ENCODE measurements at places on chromosomes 5 and 9.
A peak's percentile ranks its signal among the peaks of the same experiment; 100 is the strongest.

DNA sequence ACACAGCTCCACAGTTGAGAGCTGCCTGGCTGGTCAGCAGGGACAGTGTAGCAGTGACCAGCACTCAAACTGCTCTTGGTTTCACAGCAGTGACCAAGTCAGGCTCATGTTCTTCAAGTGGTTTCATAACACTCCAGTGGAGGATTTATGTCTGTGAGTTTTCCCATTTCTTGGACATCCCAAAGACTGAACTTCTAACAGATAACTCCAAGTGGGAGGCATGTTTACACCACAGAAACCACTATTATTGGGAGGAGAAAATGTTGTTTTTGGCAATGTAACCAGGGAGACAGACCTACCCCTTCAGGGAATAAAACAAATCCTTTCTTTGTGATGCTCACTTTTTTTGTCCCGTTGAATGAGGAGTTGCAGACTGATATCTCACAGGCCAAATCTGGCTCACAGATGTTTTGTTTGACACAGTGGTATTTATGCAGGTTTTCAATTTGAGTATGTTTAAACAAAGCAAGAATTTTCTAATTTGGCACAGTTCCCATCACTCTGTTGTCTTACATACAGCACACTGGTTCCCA lies 141.5 kb downstream of the RMI1 start:
- peaks cover 7% of the 10 kb centered on the region for H3K27me3 ChIP-seq
- H3K27ac ChIP-seq: no peak overlapping the region
- H3K36me3 ChIP-seq: peaks cover 7% of the 10 kb centered on the region
- H3K4me1 ChIP-seq: peaks cover 41% of the 10 kb centered on the region
- H3K4me3 ChIP-seq: no peak overlapping the region
- DNase-seq: no peak

DNA sequence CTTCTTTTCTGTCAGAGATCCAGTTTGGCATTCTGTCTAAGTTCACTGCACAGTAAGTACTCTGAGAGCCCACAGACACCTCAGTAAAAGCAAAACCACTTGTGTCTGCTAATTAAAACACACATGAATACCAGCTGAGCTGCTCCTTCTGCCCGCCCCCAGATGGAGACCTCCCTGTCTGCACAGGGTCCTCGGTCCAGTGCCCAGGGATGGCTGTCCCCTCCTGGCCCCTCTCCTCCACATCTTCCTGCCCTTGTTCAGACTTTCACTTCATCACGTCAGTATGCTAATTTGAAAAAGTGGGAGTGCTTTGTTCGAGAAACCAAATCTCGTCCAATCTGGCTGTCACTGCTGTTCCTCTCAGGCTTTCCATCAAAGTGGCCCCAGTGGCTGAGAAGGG lies 43.5 kb downstream of the LIX1 start:
- no peak overlapping the region for H3K27ac ChIP-seq
- peak; percentile 13 for DNase-seq
- peaks cover 68% of the 10 kb centered on the region for H3K4me1 ChIP-seq
- peaks cover 2% of the 10 kb centered on the region for H3K27me3 ChIP-seq
- H3K36me3 ChIP-seq: peaks cover 10% of the 10 kb centered on the region
- H3K4me3 ChIP-seq: no peak overlapping the region

GRCh38 chr5:153086486-153086885 lies 404.0 kb upstream of the GRIA1 start:
- no peaks in the 10 kb centered on the region for H3K27me3 ChIP-seq
- H3K4me1 ChIP-seq: peaks cover 2% of the 10 kb centered on the region
- no peaks in the 10 kb centered on the region for H3K36me3 ChIP-seq
- H3K27ac ChIP-seq: no peak overlapping the region
- no peak for DNase-seq
- H3K4me3 ChIP-seq: no peak overlapping the region

DNA sequence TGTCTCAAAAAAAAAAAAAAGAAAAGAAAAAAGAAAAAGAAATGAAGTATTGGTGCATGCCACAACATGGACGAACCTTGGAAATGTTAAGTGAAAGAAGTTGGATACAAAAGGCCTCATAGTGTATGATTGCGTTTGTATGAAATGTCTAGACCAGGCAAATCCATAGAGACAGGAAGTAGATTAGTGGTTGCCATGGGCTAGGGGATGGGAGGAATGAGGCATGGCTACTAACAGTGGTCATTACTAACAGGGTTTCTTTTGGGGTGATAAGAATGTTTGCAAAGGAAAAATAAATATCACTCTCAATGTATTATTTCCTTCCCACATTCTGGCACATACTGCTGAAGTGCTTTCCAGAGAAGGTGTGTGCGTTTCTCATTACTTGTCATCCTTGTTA lies 44.1 kb downstream of the UGCG start:
- no peak overlapping the region for H3K4me3 ChIP-seq
- H3K27ac ChIP-seq: no peak overlapping the region
- peaks cover 22% of the 10 kb centered on the region for H3K4me1 ChIP-seq
- H3K36me3 ChIP-seq: peaks cover 14% of the 10 kb centered on the region
- no peak for DNase-seq

GRCh38 chr9:130745829-130746228 lies 52.2 kb downstream of the EXOSC2 start:
- no peak overlapping the region for H3K4me3 ChIP-seq
- H3K4me1 ChIP-seq: peaks cover 7% of the 10 kb centered on the region
- peaks cover 7% of the 10 kb centered on the region for H3K36me3 ChIP-seq
- no peak overlapping the region for H3K27ac ChIP-seq
- H3K27me3 ChIP-seq: no peaks in the 10 kb centered on the region

DNA sequence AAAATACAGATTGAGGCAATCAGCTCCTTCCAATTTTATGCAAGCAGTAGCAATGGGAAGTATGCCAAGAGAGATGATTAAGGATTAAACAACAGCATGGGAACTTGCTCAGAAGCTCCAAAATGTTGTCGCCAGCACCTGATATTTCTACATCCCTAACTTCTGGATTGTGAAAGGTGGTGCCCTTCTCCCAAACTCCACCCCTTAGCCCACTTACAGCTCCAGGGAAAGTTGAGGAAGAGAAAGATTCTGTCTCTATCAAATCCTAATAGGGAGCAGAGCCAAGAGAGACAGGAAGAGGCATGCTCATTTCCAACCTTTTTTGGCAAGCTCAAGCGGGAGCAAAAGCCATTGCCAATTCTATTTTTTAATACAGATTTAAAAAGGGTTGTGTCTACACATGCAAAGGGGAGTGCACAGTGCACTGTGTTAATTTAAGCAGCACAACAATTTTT lies 92.4 kb upstream of the NR3C1 start:
- no peaks in the 10 kb centered on the region for H3K4me1 ChIP-seq
- no peaks in the 10 kb centered on the region for H3K36me3 ChIP-seq
- H3K4me3 ChIP-seq: no peak overlapping the region

GRCh38 chr9:18698992-18699391 lies 225.0 kb downstream of the ADAMTSL1 start:
- no peak overlapping the region for H3K4me3 ChIP-seq
- peaks cover 6% of the 10 kb centered on the region for H3K4me1 ChIP-seq
- no peak for DNase-seq
- peaks cover 21% of the 10 kb centered on the region for H3K36me3 ChIP-seq
- H3K27ac ChIP-seq: no peak overlapping the region
- peaks cover 5% of the 10 kb centered on the region for H3K27me3 ChIP-seq

DNA sequence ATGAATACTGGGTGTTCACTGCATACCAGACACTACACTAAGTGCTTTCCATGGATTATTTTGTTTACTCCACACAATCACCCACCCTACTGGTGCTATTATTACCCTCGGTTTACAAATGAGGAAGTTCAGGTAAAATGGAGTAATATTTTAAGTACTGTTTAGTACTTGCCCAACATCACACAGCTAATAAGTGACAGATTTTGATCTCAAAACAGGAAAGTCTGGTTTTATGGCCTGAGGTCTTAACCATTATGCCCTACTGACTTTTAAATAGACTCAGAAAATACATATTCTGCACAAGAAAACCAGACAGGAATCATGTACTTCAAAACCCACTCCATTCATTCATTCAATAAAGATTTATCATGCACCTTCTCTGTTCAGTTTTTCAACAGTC lies 431.0 kb upstream of the TLE4 start:
- H3K4me1 ChIP-seq: no peaks in the 10 kb centered on the region
- no peak for DNase-seq
- no peak overlapping the region for H3K27ac ChIP-seq

DNA sequence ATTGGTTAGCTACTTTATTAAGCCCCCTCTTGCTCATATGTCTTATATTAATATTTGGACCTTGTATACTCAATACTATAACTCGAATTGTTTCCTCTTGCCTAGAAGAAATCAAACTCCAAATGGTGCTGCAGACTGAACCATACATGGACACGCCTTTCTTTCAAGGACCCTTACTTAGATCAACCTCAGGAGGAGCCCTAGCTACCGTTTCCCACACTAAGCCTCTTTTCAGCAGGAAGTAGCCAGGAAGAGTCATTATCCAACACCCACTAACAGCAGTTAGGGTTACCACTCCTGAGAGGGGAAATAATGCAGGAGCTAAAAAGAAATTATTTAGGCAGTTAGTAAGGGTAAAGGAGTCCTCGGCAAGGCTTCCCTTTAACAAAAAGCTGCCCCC lies 243.8 kb upstream of the PUM3 start:
- no peaks in the 10 kb centered on the region for H3K4me1 ChIP-seq
- H3K27me3 ChIP-seq: no peaks in the 10 kb centered on the region
- H3K36me3 ChIP-seq: no peaks in the 10 kb centered on the region
- H3K27ac ChIP-seq: no peak overlapping the region
- no peak overlapping the region for H3K4me3 ChIP-seq

- peaks cover 6% of the 10 kb centered on the region for H3K27me3 ChIP-seq
- H3K4me3 ChIP-seq: no peak overlapping the region
- peaks cover 31% of the 10 kb centered on the region for H3K4me1 ChIP-seq
- H3K36me3 ChIP-seq: peaks cover 5% of the 10 kb centered on the region
- H3K27ac ChIP-seq: no peak overlapping the region
These were observed 654.3 kb downstream of the CCDC171 start for GRCh38 chr9:16207161-16207560.

DNA sequence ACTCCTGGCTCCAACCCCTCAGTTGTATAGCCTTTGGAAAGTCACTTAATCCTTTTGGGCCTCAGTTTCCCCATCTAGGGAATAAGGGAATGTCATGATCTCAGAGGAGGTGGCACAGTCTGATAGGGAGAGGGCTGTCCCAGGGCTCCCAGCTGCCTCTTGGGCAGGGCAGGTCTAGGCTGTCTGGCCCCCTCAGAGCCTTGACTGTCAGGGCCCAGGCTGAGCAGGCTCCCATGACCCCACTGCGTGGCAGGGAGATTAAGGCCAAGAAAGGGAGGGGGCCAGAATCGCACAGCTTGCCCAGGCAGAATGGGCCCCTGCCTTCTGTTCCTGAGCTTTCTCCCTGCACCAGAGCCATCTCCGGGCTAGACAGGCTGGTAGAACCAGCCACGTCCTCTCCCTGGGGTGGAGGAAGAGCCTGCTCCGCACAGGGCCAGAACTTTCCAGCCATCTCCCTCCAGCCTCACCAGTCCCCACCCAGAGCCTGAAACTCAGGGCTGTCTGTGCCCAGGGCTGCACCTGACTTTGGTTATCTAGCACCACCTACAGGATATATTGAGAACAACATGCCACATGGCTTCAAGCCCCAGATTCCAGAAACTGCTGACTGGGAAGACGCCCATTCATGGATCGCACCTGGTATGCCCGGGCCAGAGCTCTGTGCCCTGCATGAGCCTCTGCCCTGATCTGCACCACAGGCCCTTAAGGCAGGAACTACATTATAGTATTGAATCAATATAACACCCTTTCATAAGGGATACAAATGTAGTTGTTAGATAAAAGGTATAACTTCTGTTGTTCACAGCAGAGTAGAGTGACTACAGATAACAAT lies 32.1 kb downstream of the NAIF1 start:
- peak; percentile 51 for DNase-seq
- no peaks in the 10 kb centered on the region for H3K27me3 ChIP-seq
- no peak overlapping the region for H3K27ac ChIP-seq
- no peaks in the 10 kb centered on the region for H3K36me3 ChIP-seq
- no peak overlapping the region for H3K4me3 ChIP-seq

DNA sequence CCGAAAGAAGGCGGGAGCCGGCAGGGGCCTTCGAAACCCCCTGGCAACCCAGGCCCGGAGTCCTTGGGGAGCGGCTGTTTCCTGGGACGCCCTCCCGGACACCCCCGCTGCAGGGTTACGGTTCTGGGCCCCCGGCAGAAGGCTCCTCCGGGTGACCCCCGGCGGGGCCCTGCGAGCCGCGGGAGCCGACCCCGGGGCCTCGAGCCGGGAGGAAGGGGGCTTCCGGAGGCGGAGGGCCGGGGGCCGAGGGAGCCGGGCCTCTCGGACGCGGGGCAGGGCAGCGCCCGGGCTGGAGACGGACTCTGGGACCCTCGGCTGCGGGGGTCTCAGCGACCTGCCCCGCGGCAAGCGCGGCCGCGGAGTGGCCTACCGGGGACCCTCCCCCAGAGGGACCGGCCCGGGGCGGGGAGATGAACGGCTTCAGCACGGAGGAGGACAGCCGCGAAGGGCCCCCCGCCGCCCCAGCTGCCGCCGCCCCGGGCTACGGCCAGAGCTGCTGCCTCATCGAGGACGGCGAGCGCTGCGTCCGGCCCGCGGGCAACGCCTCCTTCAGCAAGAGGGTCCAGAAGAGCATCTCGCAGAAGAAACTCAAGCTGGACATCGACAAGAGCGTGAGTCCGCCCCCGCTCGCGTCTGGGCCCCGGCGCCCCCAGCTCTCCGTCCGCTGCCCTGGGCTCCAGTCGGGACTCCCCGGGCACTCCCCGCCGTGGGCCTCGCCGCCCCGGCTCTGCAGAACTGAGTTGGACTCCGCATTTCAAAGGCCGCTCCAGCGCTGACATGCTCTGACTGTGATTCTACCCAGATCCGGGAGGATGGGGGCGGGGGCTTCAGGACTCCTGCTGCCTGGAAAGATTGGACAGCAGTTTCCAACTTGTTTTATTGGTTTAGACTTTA lies 645 bp downstream of the SAP30L start:
- no peaks in the 10 kb centered on the region for H3K27me3 ChIP-seq
- H3K27ac ChIP-seq: no peak overlapping the region
- peak; percentile 79 for DNase-seq
- peaks cover 40% of the 10 kb centered on the region for H3K4me1 ChIP-seq
- H3K36me3 ChIP-seq: peaks cover 26% of the 10 kb centered on the region

- no peak overlapping the region for H3K4me3 ChIP-seq
- DNase-seq: no peak
- no peaks in the 10 kb centered on the region for H3K36me3 ChIP-seq
- H3K27ac ChIP-seq: no peak overlapping the region
These were observed 117.6 kb downstream of the CHSY3 start for GRCh38 chr5:130021876-130022275.

- peaks cover 17% of the 10 kb centered on the region for H3K36me3 ChIP-seq
- no peak overlapping the region for H3K4me3 ChIP-seq
- DNase-seq: no peak
These were observed 38.3 kb upstream of the FCN2 start for GRCh38 chr9:134842321-134842720.

- H3K4me1 ChIP-seq: peaks cover 27% of the 10 kb centered on the region
- H3K27me3 ChIP-seq: peaks cover 24% of the 10 kb centered on the region
- H3K27ac ChIP-seq: no peak overlapping the region
- DNase-seq: no peak
- no peaks in the 10 kb centered on the region for H3K36me3 ChIP-seq
- no peak overlapping the region for H3K4me3 ChIP-seq
These were observed 5.3 kb upstream of the TJP2 start for GRCh38 chr9:69168709-69169217.

DNA sequence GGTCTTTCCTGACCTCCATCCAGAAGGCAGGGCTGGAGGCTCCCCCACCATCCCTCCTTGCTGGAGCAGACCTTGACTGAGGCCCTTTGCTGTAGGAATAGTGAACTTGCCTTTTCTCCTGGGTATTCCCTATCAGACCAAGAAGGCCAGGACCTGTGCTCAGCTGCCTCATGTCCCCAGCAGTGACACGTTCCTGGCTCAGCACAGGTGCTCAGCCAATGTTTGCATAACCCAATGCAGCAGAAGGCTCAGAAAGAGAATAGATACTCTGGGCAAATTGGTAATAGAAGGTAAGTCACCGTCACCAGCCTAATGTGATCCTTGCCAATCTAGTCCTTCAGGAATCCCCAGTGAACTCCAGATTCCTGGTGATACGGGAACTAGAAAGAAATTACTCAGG lies 96.4 kb downstream of the ACTL7B start:
- H3K36me3 ChIP-seq: no peaks in the 10 kb centered on the region
- no peak overlapping the region for H3K4me3 ChIP-seq
- no peak for DNase-seq

All from nephron progenitor cell (in vitro differentiated cells).